ENCODE measurements at places on chromosomes 1 and 21. TPM values are rescaled to one million over a fixed set of nuclear protein-coding genes. Genes with fewer than 3 reads are reported as not detected.

GRCh38 chr21:44260066-44260465, 1.6 kb downstream of the DNMT3L start:
- DNase-seq, result no peak

DNA sequence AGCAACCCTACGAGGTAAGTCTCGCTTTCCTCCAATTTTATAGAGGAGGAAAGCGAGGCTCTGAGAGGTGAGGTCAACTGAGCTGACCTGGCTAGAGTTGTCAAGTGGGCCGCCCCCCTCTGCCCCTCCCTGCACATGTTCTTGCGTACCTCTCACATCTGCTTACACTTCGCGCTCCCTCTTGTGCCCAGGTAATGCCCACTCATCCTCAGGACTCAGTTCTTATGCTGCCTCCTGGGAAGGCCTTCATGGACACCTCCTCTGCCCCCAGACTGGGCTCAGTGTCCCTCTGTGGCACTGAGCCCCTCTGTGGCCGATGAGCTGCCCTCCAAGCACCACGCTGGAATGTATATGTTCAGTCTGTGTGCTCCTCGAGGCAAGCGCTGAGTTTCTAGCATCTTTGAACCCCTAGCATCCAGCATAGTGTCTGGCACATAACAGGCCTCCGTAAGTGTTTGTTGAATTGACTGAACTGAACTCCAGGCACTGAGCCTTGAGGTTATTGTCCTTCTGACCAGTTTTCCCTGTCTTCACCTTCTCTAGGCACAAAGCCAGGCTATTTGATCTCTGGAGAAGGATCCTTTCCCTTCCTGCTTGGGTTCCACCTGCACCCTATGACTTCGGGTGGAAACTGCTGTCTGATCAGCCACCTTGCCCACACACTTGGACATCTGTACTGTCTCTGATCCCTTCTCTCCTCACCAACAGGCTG, 13.5 kb downstream of the MOV10 start:
- no peak for DNase-seq

DNA sequence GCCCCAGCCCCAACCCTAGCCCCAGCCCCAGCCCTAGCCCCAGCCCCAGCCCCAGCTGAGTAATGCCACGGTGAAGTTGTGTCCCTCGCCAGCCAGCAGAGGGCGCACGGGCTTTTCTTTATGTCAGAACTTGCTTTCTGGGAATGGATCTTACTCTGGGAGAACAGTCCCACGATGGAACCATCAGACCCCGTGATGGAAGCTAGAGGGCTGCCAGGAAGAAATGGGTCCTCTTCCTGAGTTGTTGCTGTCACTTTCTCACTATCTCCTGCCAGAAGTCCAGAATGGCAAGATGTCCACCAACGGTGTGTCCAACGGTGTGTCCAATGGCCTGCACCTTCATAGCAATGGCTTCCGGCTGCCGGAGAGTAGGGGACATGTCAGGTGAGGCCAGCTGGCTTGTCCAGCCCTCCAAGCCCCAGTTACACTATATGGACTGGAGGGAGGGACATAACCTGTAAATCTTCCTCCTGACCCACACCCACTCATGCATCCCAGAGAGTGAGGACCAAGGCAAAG, 25.1 kb upstream of the TMEM222 start:
- DNase-seq, result peak; percentile 59

DNA sequence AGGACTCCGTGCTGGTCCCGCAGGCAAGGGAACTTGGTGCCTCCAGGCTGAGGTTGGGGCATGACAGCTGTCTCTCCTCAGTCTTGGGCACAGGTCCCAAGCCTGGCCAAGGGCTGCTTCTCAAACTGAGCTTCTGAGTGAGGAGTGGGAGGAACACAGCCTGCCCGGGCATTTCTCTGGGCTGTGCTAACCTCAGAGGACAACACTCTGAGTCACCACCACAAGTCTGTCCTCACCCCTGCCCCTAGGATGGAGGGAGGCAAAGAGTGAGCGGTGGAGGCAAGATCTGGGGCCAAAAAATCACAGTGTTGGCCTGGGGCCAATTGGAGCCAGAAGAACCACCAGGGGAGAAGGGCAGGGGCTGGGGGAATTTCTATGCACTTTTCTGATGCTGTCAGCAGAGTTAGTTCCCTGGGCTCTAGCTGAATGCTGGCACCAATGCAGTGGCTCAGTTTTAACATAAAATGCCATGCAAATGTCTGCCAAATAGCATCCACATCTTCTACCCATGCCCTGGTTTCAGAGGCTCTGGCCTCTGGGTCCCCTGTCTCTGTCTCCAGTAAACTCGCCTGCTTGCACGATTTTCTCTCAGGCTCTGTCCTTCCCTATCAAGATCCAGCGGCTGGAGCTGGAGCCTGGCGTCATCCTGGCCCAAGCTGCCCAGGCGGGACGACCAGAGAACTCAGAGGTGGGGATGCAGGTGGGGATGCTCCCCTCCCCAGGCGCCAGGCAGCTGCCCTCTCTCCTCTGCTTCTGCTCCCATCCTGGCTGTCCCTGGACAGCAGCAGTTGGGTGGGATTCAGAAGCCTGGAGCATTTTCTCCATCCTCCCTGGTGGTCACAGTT, 11.0 kb upstream of the CDK18 start:
- no peak for DNase-seq

PLA2G4A gene
- total RNA-seq, result 0.63 TPM

DNA sequence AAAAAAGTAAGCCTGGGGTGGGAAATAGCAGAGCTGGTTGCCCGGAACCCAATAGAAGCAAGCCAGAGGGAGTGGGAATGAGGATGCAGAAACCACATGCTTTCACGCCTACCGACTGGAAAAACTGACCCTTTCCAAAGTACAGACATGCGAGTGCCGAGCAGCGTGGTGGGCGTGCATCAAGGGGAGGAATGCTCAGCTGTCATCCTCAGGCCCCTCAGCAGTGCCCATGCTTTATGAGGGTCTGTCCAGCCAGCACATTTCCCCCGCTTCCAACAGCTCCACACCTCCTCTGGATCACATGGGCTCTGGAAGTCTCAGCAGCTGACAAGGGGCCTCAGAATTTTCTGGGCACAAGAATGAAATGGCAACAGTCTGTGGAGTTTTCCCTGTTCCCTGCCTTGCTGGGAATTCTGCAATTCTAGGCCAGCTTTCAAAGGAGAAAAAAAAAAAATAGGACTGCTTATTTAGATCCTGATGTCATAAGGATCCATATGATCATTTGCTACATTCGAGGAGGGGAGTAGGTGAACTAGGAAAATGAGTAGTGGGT, 19.1 kb upstream of the IKBKE start:
- DNase-seq, result no peak

POU3F1 gene
- total RNA-seq, result 0.08 TPM

APCS gene
- total RNA-seq, result 1,727 TPM

DNA sequence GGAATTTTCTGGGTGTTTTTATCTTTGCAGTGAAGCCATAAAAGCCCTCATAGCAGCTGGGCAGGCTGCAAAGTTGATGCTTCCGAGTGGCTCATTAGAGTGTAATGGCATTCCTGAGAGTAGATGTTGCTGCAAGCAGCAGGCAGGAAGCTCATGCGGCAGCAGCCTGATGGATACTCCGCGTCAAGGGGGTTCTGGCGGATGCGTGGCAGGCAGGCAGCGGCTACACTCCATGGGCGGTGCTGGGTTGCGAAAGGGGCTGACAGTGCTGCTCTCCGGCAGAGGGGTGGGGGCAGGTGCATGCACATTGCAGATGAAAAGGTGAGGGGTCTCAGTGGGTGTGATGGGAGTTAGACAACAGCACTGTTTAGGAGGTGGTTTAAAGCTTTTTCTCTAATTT, 93.2 kb upstream of the AJAP1 start:
- no peak for DNase-seq

PTPRU gene
- 19.5 TPM for total RNA-seq

Data from left lobe of liver (tissue), 2 donors.